Naive B cell (primary cell): ENCODE measurements at places on chromosomes 2 and 18.

GRCh38 chr2:29074411-29074810 is at the start of gene PCARE:
TSS of gene PCARE (minus strand) at chr2:29074523. CDS start at chr2:29074261, 262 bp downstream.
- DNase-seq = no peak

DNA sequence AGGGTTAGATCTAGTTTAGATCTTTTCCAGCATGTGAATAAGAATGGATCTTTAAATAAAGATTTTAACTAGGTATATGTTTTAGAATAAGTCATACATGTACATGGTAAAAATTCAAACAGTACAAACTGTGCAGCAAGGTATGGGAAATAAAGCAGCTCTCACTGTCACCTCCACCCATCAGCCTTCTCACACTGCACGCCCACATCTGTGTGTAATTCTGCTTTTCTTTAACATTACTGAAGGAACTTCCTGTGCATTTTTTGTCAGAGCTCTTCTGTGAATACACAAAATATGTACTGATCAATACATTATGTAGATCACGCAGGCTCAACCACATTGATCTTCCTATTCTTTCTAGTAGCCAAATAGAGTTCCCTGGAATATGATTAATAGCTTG is 3.4 kb downstream of the CASP8 start:
- DNase-seq = no peak

DNA sequence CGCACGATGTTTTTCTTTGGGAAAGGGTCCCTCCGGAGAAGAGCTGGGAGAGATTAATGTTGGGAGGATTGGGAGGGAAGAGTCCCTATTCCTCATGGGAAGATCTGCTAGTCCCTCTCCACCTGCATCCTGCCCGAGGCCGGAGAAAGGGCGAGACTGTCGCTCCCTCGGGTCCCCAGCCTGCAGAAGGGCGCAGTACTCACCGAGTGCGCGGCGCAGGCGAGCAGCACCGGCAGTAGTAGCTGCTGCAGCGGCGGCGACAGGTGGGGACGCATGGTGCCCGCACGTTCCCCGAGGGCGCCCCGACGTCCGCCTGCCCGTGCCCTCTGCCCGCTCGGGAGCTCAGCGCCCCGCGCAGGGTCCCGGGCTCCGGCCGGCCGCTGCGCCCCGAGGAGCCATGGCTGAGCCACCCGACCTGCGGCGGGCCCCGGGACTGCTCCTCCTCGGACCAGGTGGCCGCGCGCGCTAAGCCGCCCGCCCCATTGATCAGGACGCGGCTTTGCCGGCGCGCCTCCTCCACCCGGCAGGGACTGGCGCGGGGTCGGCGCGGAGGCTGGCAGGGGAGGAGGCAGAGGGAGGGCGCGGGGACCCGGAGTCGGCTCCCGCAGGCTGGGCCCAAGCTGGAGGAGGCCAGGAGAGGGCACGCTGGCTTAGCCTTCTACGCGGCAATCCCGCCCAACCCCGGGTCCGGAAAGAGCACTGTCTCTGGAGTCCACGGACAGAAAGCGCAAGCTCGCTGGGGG is at the start of gene SCTR:
Gene SCTR, minus strand, starts transcription at position 532 of the 743 bp plus-strand sequence. Its CDS starts 257 bp downstream, at position 275.
- DNase-seq = no peak

DNA sequence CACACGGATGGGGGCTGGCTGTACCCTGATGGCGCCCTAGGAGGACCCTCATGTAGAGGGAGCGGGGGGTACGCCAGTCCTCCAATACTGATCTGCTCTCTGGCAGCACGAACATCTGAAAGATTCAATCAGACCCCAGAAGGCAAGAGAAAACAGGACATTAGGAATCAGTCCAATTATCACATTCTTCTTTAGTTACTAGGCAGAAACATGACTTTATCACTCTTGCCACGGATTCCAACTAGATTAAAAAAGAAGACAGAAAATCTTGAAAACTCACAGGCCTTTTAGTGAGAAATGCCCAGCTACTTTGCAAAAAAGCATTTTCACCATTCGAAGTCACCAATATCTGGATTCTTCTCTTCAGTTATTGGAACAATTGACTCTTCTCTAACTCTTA is 68.4 kb downstream of the ID2 start:
- DNase-seq = no peak

DNA sequence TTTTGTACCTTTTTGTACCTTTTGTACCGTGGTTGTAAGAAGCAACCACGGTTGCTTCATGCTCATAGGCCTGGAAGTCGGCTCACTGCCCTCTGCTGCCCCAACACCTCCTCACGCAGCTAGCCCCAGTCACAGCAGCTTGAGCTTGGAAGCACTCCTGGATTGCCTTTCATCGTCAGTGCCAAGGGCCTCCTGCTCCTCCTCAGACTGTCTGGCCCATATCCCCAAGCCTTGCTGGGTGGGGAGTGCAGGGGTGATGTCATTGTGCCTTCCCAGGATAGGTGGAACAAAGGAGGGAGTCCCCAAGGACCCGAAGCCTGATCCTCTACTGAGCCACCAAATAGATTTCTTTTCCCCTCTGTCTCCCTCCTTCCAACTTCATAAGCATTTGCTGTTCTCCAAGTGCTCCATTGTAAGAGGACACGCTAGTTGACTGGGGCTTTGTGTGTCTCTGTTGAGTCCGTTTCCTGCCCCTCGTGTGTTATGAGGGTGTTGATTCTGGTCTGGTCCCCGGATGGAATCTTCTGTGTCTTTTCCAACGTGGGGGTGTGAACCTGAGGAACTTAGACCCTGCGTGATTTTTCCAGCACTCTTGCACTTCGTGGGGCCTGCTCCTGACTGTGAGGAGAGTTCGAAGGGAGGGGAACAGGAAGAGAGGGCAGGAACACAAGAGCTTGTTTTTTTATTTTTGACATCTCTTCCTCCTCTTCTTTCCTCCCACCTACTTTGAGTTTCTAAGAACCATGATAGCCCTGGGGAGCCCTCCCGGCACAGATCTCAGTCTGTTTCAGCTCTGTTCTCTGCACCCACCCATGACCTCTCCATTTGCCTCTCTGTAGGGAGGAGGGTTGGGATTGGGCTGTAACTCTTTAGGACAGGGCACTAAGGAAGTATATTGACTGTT is 127.2 kb upstream of the EML6 start:
- DNase-seq = no peak

GRCh38 chr2:222049946-222050345 is 248.9 kb downstream of the PAX3 start:
- DNase-seq = no peak

DNA sequence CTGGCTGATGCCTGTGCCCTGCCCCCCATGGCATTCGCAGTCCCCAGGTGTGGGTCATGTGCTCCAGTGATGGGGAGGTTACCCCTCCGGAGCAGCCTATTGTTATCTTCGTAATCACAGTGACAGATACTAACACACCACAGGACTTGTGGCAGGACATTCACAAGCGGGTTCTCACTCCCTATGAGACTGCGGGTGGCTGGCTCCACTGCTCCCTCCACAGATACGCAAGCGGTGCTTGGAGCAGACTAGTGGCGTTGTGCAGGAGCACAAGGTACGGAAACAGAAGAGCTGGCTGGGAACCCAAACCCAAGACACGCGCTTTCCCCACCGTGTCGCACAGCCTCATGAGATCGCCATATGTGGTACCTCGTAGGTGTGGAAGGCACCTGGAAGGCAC is 52.2 kb downstream of the ACKR3 start:
- DNase-seq = no peak

DNA sequence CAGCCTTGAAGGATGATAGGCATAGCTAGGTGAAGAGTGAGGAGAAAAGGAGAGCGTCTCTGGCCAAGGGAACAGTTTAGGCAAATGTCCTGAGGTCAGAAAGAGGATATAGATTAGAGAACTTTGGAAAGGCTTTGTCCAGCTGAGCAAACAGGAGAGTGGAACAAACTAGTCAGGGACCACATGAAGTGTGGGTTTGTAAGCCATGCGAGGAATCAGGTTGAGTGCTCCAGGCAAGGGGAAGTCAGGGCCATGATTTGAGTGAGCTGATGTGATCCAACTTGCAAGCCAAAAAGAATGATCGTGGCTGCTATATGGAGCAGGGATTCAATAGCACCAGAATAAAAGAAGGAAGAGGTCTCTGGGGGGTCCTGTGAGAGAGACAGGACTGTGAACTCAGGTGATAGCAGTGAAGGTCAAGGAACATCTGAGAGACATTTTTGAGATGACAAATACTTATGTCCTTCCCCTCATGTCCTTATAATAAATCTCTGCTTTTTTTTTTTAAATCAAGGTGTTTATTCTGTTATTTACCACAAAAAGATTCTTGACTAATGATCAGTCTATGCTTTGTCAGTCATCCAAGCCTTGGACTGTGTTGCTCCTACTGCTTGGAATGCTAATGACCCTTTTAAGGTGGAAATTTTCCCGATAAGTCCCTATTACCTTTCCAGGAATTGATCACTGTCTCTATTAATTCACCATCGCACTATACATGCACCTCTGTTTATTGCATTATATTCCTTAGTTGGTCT is 472.6 kb downstream of the TXNL1 start:
- DNase-seq = no peak

DNA sequence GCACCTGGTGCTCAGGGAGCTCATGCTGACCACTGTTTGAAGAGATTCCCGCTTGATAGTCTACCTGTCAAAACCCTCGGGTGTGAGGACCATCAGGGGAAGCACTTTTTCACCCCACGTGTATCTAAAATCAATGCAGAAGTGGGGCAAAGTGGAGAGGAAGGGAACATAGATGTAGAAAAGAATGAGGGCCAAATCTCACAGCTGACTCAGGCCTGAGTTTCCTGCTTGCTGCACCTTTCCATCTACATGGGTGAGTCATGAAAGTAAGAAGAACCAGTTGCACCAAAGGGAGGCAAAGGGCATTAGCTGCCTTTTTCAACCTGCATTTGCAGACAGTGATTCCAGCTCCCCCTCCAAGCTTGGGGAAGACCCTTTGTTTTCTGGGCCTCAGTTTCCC is 100.2 kb upstream of the MYCN start:
- no peak for DNase-seq

- DNase-seq = no peak
These were observed 81.4 kb upstream of the ID2 start for GRCh38 chr2:8600456-8600855.

DNA sequence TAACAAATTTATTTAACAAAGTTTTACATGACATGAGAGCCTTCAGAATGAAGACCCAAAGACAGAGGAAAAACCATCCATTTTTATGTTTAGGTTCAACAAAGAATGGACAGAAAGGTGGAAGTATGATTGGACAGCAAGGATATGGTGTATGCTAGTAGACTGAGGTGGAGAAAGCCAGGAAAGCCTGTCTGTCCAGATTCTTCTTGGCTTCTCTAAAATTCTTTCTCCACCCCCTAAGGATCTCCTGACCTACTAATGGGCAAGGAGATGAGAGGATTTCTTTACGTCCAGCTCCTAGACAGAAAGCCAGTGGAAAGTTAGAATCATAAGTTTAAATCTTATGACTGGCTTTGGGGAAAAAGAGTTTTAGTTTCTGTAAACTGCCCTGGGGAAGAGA is 3.0 kb downstream of the ATIC start:
- DNase-seq = no peak

GRCh38 chr2:20150806-20151571 is 73.9 kb downstream of the SDC1 start:
- no peak for DNase-seq

- DNase-seq = no peak
These were observed 92.5 kb downstream of the LIPG start for GRCh38 chr18:49654347-49654746.

- DNase-seq = no peak
These were observed 14.1 kb upstream of the PNPT1 start for GRCh38 chr2:55707751-55708150.

DNA sequence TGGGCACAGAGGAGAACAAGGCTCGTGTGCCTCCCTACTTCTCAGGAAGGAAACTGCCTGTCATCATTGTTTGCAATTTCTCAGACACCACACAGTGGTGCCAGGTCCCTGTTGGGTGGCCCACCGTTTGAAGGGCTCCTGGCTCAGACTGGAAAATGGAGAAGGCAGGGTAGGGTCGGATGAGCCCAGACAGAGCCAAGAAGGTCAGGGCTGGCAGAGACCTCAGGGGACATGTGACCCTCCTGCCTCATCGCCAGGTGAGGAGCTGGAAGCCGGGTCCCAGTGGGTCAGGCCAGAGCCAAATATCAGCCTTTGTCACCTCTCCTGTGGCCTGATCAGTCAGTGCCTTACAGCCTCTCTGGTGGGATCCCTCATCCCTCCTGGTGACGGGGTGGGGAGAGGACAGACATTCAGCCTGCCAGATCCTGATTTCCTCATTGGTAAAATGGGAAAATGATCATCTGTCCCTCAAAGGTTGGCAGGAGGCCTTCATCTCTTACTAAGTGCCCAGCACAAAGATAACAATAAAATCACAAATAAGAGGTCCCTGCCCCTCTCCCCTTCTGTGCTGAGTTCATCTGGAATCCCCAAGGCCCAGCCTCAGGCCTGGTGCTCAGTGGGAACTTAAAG is 117.6 kb downstream of the CAPN13 start:
- DNase-seq = no peak

- no peak for DNase-seq
These were observed 26.4 kb upstream of the PGAP1 start for GRCh38 chr2:196952936-196953335.

- no peak for DNase-seq
These were observed 68.3 kb upstream of the MAPRE2 start for GRCh38 chr18:34972765-34973414.

GRCh38 chr18:58572181-58572580 is 56.7 kb downstream of the ALPK2 start:
- DNase-seq = no peak

GRCh38 chr2:225033440-225034318 is 8.6 kb downstream of the DOCK10 start:
- no peak for DNase-seq

GRCh38 chr2:172282944-172283343 is 144.4 kb upstream of the ITGA6 start:
- DNase-seq = no peak

GRCh38 chr2:205816268-205816667 is 134.0 kb downstream of the NRP2 start:
- no peak for DNase-seq

DNA sequence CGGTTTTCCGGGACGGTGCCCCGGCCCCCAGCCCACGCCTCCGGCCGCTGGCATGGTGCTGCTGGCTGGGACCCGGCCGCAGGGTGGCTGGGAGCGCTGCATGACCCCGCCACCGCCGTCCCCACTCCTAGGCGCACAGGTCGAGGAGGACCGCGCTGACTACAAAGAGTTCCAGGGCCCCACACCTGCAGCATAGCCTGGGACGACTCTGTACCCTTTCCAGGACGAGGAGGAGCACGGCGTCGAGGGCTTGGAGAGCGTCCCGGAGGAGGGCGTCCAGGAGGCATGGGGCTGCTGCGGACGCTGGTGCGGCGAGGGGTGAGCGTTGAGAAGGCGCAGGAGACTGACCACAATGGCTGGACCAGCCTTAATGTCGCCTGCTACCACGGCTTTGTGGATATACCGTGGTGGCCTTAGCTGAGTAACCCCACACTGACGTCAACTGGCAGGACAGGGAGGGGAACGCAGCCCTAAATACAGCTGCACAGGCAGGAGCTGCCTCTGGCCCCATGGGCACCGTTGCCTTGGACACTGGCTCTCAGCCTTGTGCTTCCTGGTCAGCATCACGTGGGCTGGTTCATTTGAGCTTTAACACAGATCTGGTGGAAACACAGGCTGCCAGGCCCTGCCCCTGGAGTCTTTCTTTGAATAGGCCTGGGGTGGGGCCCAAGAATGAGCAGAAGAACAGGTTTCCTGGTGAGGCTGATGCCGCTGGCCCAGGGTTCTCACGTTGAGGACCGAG is 40.9 kb upstream of the TRIM43B start:
- DNase-seq = no peak

GRCh38 chr2:1514391-1515072 is 101.3 kb downstream of the TPO start:
- no peak for DNase-seq

GRCh38 chr2:161710131-161710915 is 86.1 kb downstream of the SLC4A10 start:
- no peak for DNase-seq

GRCh38 chr18:31590570-31590969 is 1.1 kb upstream of the TTR start:
- no peak for DNase-seq
